Frontal cortex (tissue), 4 donors: ENCODE measurements at places on chromosomes 7 and 10.

GRCh38 chr7:94630855-94631254 lies 25.1 kb downstream of the SGCE start:
- DNase-seq = no peak

GRCh38 chr7:47578579-47579270 lies 3.2 kb downstream of the TNS3 start:
- DNase-seq = no peak

DNA sequence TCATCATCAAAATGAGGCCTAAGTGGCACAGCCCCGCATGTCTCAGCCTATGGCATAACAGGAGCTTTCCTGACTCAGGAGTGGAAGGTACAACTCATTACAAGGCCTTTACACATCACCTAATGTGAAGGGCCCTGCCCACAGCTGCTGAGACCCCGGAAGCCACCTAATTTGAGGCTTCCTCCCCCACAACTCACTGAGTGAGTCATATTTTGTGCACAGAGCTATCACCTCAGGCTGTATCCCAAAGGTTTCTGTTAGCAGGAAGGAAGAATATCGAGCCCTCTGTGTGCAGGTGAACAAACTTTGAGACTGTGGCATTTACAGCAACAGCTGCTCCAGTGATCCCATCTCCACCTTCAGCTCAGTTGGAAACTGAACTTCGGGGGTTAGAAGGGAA lies 20.6 kb downstream of the HTR5A start:
- DNase-seq = no peak

GRCh38 chr7:12581897-12582296 lies 11.4 kb downstream of the SCIN start:
- no peak for DNase-seq

- no peak for DNase-seq
These were observed 128.6 kb upstream of the KCTD7 start for GRCh38 chr7:66500087-66500486.

GRCh38 chr7:98368716-98369115 lies 32.2 kb downstream of the BAIAP2L1 start:
- DNase-seq = no peak

GRCh38 chr10:93859049-93859655 lies 34.6 kb upstream of the SLC35G1 start:
- no peak for DNase-seq

DNA sequence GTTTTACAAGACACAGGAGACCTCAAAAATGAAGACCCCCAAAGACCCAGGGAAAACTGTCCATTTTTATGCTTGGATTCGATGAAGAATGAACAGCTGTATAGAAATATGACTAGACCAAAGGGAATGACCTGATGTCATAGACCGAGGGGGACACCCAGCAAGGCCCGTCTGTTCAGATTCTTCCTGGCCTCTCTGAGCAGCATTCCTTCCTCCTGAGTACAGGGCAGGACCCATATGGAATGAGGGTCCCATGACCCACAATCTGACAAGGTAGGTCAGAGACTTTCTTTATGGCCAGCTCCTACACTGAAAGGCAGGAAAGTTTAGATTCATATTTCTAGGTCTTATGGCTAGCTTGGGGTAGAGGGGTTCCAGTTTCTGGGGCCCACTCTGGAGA lies 356.0 kb downstream of the GATA3 start:
- DNase-seq = no peak

- no peak for DNase-seq
These were observed 75.9 kb downstream of the ADARB2 start for GRCh38 chr10:1661416-1661815.

- DNase-seq = no peak
These were observed 72.9 kb upstream of the CAV2 start for GRCh38 chr7:116426428-116427156.
